ENCODE measurements at places on chromosomes 3 and 15. TPM values are rescaled to one million over a fixed set of nuclear protein-coding genes. Genes with fewer than 3 reads are reported as not detected.

- DNase-seq, result peak; percentile 13
Measured at GRCh38 chr15:92205255-92205739, 188.4 kb upstream of the ST8SIA2 start.

DNA sequence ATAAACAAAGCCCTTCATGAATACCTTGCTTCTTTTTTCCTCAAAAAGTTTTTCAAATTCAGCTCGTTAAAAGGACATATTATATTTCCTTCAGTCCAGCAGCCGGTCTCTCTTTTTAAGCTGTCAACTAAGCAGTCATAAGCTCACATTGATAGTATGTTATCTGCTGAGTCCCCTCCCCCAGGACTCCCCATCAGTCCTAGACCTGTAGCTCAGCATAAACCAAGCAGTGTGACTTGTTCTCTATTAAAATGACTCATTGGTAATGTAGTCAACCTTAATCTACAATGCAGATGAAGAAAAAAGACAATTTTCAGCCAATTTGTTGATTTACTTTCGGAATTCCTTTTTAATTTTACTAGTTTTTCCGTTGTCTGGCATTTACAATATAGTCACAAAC lies 483.8 kb downstream of the MECOM start:
- DNase-seq, result no peak

DNA sequence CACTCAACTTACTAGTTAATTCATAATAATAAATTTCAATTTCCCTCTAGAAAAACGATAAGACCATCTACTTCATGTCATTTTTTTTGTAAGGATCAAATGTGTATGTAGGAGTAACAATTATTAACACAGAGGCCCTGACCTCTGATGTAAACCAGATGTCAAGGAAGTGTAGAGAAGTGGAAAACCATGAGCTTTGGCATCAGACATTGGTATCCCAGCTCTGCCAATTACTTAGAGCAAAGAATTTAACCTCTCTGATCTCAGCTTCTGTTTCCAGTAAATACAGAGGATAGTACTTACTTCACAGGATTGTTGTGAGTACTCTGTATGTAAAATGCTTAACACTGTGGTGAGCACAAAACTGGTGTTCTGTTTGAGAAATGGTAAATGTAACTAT lies 17.5 kb downstream of the AQR start:
- DNase-seq, result no peak

DNA sequence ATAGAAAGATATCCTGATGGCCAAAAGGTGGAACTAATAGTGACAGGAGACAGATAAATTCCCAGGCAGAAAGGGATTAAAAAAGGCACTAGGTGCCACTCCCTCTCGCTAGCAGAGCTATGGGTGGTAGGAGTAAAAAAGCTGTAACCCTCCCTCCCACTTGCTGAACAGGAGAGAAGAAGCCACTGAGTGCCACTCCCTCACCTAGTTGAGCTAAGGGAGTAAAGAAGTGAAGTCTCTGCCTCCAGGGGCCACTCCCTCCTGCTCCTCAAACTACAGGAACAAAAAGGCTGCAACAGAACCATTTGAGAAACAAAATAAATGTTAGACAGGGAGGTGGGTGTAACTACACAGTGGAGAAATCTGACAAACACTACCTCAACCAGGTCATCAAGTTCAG lies 276.2 kb upstream of the EPHA6 start:
- no peak for DNase-seq

GRCh38 chr3:125192190-125193035 lies 20.1 kb downstream of the SLC12A8 start:
- no peak for DNase-seq

DNA sequence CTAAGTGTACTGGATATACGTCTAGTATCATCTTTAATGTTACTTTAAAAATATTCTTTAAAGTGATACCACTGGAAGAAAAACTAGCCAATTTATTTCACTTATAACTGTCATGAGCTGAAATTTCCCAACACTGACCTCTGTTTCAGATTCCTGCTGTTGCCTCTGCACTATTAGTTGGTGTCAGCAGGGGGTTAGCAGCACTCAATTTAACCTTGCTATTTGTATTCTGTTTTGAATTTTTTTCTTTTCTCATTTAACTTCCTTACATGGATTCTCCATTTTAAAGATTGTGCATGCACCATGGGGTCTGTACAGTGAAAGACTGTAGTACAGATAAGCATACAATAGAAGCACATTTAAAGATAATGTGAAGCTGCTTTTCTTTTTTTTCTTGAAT lies 169.2 kb downstream of the UBE2E2 start:
- no peak for DNase-seq

DNA sequence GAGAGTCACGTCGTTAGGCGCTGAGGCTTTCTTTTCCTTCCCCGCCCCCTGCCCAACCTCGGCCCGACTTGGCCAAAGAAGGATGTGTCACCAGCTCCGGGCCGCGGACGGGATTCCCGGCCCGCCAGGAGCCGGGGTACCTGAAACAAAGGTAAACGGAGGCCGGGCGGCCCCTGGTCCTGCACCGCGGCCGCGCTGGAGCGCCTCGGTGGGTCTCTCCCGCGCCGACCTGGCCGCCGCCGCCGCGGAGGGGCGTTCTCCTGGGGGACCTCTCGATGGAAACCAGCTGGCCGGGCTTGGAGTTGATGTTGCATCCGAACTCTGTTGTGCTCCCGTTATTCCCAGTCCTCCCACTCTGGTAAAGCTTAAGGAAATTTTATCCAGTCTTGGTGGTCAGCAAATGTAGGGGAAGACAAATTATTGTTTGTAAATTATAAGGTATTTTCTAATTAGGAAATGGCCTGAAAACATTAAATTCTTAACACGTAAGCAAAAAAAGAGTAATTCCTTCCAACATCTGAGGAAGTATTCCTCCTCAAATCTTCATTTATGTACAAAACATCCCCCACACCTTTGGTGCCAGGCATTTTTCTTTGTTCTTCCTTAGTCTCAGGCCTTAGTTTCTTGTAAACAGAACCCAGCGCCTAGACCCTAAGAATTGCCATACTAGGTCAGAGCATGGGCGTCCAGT lies 888 bp downstream of the PPP2R3A start:
- no peak for DNase-seq

GRCh38 chr15:41799488-41799805 lies 25.2 kb downstream of the MAPKBP1 start:
- no peak for DNase-seq

DNA sequence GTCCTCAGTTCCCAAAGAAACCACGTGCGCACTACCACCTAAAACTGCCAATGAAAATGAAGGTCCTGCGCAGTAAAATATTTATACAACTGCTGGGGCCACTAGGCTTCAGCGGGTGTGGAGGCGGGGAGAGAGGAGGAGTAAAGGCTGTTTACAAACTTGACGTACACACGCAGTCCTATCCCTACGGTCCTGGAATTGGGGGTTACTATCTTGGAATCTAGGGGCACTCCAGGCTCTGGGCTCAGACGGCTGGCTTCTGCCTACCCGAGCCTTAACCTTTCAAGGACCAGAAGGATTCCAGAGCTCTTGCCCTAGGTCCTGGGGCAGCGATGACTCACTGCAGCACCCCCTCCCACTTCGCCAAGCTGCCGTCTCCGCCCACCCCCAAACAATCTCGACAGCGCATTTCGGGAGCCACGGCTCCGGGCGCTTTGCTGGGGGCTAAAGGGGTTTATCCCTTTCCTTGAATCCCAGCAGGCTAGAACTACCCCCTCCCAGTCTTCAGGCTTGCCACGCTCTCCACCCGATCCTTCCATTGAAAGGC lies 3.0 kb downstream of the ADAMTS9 start:
- DNase-seq, result peak; percentile 26

DNA sequence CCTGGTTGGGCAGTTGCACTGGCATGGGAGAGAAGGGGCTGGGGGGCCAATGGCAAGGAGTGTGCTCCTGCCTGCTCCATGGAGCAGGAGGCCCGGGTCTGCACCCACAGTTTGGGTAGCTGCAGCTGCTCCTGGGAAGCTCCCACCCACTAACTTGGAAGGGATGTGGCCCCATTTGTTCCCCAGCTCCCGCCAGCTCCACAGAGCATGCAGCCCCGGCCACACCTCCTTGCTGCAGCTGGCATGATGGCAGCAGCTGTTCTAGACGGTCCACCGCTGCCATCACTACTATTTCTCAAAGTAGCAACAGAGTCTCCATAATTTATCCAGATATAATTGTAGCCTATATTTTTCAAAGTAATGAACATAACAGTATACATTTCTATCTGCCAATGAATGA lies 65.8 kb downstream of the PIK3CB start:
- no peak for DNase-seq

- no peak for DNase-seq
Measured at GRCh38 chr3:66432041-66432766, 68.6 kb downstream of the LRIG1 start.

- DNase-seq, result no peak
Measured at GRCh38 chr15:44782516-44782915, 46.2 kb downstream of the TRIM69 start.

GRCh38 chr3:185959609-185960521 lies 22.1 kb upstream of the TRA2B start:
- DNase-seq, result no peak

- peak; percentile 50 for DNase-seq
Measured at GRCh38 chr15:91897585-91898372, 44.3 kb downstream of the SLCO3A1 start.

DNA sequence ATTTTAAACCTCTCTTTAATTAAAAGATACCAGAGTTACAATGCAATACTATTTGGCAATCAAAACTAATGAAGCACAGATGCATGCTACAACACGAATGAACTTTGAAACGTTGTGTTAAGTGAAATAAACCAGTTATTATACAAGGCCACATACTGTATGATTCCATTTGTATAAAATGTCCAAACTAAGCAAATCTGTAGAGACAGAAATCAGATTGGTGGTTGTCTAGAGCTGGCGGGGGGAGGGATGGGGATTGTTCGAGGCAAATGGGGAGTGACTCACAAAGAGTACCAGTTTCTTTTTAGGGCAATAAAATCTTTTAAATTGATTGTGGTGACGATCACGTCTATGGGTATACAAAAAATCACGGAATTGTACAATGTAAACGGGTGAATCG lies 677.0 kb downstream of the NTRK3 start:
- no peak for DNase-seq

DNA sequence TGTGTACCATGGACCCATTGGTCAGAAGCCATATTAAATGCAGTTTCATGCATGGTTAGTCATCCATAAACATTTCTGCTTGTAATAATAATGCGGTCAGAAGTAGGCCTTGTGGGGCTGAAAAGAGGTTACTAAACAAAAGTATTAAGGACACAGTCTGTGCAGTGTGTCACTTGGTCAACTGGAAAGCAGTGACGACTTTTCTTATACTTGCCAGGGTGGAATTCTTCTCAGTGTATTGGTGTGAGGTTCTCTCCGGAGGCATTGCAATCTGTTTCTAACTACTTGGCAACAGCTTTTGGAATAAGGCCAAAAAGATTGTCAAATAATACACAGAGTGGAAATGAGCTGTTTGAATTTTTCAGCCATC lies 46.8 kb downstream of the CHL1 start:
- DNase-seq, result no peak

GRCh38 chr15:92681141-92681631 lies 25.6 kb upstream of the FAM174B start:
- DNase-seq, result no peak

DNA sequence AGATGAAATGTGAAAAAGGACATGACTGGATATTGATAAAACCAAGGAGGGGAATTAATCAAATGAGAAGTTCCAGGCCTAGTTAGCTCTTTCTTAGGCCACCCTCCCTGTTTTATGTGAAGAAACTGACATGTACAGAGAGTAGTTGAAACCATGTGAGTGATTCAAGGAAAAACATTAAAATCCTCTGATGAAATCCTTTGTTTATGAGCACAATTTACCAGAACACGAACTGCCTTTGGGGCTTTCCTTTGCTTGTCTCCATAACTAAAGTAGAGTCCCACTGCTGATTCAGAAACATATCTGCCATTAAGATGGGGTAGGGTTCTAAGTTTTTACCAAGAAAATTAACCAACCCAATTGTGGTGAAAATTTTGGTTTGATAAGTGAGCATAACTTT lies 558.3 kb downstream of the NR2F2 start:
- DNase-seq, result no peak

- DNase-seq, result no peak
Measured at GRCh38 chr3:30400926-30401325, 205.5 kb upstream of the TGFBR2 start.

DNA sequence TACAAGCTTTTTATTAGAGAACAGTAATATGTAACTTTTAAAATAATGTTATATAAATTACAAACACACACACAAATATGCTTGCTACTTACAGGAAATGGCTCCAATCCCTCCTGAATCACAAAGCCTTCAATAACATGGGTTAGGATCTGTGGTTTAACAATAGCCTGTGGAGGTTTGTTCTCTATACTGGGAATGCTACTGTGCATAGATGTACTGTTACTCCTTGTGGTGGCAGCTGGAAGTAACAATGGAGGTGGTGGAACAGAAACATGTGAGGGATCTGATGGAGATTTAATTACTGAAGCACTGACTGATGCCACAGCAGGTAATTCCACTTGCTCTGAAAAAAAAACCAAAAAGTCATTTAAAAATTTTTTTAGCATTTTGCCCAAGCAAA lies 64.4 kb downstream of the PHC3 start:
- DNase-seq, result no peak

GRCh38 chr3:25566358-25566920 lies 98.3 kb downstream of the TOP2B start:
- no peak for DNase-seq

- no peak for DNase-seq
Measured at GRCh38 chr15:52791776-52792175, 1.6 kb upstream of the ONECUT1 start.

DNA sequence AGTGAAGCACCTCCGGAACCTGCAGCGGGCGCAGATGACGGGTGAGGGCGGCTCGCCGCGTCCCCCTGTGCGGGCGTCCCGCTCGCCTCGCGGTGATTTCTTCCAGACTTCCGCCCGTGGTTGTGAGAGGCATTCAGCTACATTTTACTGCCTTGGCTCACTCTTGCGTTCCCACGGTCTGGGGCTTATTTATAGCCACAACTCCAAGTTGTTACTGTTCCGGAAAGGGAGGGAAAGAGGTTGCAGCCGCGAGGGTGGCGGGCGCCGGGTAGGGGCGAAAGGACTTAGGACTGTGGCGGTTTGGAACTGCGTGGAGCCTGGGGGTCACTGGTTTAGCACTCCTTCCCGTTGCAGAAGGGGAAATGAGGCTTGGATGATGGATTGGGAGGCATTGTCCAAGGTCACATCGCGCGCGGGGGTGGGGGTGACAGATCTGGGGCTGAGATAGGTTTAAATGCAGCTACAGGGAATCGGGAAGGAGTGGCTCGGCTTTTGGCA lies 1.1 kb downstream of the HES1 start:
- DNase-seq, result peak; percentile 63

TP63 gene
- 0.14 TPM for total RNA-seq

OR5K2 gene
- total RNA-seq, result not detected

SCN11A gene
- 0.05 TPM for total RNA-seq

PCBP4 gene
- 73.0 TPM for total RNA-seq

DUOX1 gene
- total RNA-seq, result 0.80 TPM

CCDC32 gene
- total RNA-seq, result 24.1 TPM

DUOX2 gene
- total RNA-seq, result 0.05 TPM

CCRL2 gene
- 1.5 TPM for total RNA-seq

All from left ventricle myocardium inferior (tissue), 1 donor.